ENCODE measurements at places on chromosomes 7 and 10.

DNA sequence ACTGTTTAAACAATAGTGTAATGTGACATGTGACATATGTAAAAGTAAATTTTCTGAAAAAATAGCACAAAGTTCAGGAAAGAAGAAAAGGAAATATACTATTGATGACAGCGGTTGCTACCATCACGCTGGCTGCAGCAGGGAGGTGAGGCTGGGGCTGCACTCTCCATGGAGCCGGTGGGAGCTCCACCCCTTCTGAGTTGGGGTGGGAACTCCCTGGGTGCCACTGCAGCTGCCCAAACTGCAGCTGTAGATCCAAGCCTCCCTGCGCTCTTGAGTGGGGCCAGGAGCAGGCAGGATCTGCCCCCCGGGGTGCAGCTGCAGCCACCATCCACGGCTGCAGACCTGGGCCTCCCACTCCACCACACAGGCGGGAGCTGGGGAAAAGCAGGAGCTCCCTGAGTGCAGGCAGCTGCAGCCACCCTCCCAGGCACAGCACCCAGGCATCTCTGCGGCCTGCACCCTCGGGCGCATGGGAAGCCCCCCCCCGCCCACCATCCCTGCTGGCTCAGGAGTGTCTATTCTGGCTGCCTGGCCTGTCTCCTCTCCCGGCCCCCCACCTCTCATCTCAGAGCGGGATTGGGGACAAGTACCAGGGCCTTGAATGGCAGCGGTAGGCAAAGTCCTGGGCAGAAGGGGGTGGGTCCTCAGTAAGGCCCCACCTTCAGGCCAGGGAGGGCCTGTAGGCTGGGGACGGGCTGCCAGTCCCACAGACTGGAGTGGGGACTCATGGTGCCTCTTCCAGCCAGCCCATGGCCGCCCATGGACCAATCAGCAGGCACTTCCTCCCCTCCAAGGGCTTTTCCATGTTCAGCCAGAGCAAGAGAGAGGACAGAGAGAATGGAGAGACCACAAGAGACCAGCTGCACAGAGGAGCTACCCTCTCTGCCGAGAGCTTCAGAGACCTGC lies 50.1 kb downstream of the TNS3 start:
- DNase-seq = no peak

- DNase-seq = peak; percentile 63
Measured at GRCh38 chr10:123994417-123995081, 98.8 kb downstream of the CHST15 start.

GRCh38 chr10:73908853-73909539 lies 1.9 kb upstream of the PLAU start:
- DNase-seq = no peak

DNA sequence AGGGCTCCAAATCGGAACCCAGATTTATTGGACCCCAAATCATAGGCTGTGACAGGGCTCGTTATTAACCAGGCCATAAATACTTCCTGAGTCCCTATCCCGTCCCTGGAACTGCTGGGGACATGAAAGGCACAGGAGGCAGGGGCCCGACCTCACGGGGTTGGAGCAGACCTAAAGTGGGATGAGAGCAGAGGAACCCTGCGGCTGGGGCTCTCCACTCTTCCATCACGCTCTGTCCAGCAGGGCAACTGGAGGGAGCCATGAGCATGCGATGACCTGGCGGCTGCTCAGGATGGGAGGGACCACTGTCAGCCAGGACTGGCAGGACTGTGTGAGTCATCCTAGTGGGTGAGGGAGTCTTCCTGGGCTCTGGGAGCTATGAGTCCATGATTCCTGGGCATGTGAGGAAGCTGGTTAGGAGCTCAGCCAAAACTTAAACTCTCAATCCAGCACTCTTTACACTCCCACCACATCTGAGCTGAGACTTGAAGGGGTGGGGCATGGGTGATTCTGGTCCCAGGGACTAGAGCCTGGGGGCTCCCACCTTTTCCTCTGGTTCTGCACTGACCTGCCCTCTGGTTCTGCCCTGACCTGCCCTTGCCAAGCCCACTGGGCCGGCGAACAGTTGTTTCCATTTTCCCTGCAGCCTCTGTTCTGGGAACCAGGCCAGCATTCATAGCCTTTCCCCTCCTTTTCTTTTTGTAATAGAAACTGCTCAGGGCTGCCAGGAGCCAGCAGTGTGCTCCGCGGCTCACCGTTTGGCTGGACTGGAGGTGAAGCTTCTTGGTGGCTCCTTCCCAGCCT lies 47.1 kb downstream of the SYPL1 start:
- no peak for DNase-seq

- DNase-seq = no peak
Measured at GRCh38 chr7:40802497-40802896, 667.7 kb downstream of the SUGCT start.

DNA sequence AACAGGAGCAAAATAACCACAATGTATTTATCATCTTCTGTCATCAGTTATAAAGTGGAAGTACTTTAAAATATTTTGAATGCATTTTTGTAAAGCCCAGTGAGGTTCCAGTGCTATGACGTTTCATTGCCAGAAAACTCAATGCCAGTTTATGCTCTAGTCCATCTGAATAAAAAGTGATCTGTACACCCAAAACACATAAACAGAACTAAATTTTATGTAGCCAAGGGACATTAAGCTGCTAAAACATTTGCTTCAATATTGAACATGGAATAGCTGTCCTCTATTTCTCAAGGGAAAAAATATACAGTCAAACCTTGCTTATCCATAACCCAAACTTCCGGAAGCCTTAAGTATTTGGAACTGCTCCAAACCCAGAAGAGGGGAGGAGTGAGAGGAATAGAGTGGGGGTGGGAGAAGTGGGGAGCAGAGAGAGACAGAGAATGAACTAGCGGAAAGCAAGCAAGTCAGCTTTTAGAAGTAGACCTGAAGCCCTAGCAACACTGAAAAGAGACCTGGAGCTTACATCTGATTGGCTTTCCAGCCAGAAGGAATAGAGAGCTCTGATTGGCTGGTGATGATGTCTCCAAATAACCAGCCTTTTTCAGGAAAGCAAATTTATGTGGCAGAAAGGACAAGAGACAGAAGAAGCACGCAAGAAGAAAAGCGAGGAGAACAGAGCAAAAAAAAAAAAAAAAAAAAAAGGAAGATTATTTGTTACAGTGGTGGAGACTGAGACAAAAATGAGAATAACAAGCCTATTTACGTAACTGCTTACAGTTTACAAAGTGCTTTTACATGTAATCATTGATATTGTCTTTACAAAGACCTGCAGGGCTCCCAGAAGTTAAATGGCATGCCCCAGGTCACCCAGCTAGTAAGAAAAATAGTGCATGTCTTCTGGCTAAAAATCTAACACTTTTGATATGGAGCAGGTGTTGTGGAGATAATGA lies 196.0 kb downstream of the RNLS start:
- DNase-seq = no peak

- DNase-seq = no peak
Measured at GRCh38 chr10:29408847-29409240, 120.0 kb downstream of the LYZL1 start.

DNA sequence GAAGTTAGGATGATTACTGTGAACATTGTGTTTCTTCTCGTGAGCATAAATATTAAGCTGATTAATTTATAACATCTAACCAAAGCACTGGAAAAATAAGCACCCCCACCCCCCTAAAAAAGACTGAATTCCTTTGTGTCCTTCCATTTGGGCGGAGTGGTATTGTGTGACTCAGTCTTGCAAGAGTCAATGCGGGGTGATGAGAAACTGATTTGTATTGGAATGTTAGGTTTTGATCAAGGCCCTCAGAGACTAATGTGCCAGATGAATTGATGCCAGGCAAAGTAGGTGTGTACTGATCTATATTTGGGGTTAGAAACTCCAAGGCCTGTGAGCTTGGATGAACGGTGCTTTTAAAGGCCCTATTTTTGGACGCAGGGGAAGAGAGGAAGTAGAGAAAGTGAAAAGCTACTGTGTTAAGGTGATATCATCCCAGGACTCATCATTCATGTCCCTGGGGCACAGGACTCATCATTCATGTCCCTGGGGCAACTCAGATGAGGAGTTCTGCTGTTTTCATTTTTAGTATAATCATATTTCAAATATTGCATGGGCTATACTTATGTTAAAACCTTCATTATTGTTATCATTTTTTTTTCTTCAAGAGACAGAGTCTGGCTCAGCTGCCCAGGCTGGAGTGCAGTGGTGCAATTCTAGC lies 61.3 kb upstream of the PTN start:
- DNase-seq = no peak

GRCh38 chr10:11880151-11881029 lies 57.2 kb downstream of the PROSER2 start:
- no peak for DNase-seq

- DNase-seq = no peak
Measured at GRCh38 chr7:106358103-106358663, 73.4 kb upstream of the NAMPT start.

- DNase-seq = no peak
Measured at GRCh38 chr10:24249829-24250415, 41.0 kb downstream of the KIAA1217 start.

GRCh38 chr10:78861529-78862327 lies 207.0 kb upstream of the ZMIZ1 start:
- DNase-seq = no peak

DNA sequence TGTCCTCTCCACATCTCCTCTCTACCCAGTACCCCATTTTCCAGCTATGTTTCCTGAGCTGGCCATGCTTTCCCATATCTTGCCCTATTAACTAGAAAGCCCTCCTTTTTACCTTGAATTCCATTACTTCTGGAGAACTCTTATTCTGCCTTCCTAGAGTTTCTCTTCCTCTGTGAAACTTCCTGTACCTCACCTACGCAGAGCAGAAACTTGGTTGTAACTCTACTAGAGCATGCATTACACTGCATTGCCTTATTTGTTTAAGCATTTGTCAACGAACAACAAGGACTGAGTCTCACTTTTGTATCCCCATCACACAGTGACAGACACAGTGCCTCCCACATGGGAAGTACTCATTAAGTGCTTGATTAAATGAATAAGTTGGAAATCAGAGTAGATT lies 36.4 kb downstream of the VCL start:
- DNase-seq = no peak

DNA sequence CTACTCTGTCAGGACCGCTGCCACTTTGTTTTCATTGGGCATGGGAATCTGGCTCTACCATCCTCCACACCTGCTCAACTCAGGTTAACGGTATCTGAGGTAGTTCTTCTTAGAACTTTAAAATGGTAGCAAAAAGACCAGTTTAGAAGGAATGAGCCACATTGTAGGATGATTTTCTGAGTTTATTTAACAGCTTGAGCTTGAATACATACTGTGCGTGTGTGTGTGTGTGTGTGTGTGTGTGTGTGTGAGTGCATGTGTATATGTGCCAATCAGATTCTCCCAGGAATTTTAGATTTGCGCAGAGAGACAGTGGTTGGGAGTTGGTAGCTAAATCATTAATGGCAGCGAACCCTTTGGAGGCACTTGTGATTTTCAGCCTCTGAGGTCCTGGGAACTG lies 81.4 kb downstream of the SPAG6 start:
- DNase-seq = no peak

- DNase-seq = no peak
Measured at GRCh38 chr10:5833814-5834213, 20.6 kb upstream of the GDI2 start.

- no peak for DNase-seq
Measured at GRCh38 chr7:30224511-30225062, 59.8 kb upstream of the ZNRF2 start.

- DNase-seq = no peak
Measured at GRCh38 chr10:87674943-87675342, 15.3 kb downstream of the PAPSS2 start.

DNA sequence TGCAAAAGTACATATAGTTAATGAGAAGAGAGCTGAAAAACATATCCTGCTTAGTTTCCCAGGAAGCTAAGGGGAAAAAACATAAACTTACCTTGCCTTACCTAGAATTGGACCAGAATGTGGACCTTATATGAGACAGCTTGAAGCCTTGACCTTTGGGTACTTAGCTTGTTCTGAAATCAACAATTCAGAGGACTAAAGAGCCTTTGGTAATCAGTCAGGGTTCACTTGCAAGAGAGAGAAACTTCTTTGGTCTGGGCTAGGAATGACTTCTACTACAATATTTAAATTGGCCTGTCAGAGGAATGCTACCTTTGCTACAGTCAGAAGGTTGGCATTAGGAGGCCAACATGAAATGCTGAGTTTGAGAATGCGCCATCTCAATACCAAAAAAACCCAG lies 24.9 kb downstream of the SAMD8 start:
- DNase-seq = no peak

DNA sequence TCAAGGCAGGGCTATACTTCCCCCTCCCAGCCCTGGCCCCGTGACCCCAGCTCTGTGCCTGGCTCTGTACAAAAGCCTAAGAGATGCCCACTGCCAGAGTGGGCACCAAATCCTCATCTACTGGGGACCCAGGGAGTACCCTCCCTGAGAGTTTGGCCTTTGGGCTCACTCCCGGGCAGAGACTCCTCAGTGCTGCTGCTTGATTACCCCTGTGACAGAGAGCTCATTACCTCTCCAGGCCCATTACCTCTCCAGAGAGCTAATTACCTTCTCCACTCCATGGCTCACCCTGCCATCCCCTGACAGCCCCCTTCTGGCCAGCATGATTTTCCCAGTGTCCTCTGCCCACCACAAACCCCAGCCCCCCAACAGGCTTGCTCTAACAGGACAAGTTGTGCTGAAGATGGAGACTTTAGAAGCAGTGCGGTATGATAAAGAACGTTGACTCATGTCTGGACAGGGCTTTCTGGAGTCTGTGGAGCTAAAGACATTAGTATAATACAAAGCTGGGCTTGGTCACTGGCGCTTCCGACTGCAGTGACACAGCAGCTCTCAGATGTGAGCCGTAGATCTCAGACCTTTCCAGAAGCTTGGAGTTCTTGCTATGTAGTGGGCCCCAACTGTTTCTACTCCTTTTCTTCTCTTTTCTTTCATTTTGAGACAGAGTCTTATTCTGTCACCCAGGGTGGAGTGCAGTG lies 111.3 kb upstream of the KCTD7 start:
- no peak for DNase-seq

DNA sequence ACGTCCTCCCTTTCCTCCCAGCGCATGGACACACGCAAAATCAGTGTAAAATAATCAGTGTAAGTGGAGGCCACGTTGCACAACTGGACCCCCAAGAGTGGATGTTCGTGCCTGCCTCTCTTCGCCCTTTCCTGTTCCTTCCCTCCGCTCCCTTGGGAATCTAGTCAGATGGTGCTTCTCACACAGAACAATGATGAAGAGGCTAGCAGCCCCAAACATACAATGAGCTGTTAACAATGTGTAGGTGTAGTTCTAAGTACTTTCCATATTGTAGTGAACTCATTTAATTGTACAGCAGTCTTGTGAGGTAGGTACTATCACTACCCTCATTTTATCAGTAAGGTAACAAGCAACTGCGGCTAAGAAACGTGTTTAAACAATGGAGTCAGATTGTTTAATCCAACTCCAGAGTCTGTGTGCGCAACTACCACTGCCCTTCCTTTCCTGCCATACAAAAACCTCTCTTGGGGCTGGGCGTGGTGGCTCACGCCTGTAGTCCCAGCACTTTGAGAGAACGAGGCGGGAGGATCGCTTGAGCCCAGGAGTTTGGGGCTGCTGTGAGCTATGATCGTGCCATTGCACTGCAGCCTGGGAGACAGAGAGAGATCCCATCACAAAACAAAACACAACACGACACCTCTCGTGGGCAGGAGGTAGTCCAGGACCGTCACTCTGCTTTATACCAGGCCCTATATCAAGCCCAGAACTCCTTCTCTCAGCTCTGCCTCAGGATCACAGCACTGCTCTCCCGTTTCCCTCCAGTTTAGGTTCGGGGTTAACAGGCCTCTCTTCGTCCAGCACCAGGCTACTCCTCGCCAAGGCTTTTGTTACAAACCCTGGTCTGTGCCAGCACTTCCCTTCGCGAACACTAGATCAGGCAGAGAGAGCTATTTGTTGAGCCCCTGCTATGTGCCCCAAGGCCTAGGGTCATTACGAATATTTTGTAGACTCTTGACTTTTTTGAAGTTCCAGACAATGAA lies 1.1 kb downstream of the FKBP9 start:
- no peak for DNase-seq

- no peak for DNase-seq
Measured at GRCh38 chr7:5207131-5207530, 17.1 kb downstream of the WIPI2 start.
